NCI-H510A (cell line): ENCODE measurements at places on chromosomes 2 and 18.

DNA sequence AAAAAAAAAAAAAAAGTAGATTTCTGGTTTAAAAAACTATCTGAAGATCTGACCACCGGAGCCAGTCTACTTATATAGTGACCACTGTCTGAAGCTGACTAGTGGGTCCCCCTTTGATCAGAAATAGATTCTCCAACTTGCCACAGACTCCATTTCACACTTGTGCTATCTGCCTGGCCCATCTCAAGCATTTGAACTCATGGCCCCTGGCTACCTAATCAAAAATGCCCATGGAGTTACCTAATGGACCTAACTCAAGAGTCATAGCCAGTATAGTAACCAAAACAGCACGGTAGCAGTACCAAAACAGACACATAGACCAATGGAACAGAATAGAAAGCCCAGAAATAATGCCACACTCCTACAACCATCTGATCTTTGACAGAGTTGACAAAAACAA lies 17.0 kb upstream of the ATL2 start:
- DNase-seq: no peak

DNA sequence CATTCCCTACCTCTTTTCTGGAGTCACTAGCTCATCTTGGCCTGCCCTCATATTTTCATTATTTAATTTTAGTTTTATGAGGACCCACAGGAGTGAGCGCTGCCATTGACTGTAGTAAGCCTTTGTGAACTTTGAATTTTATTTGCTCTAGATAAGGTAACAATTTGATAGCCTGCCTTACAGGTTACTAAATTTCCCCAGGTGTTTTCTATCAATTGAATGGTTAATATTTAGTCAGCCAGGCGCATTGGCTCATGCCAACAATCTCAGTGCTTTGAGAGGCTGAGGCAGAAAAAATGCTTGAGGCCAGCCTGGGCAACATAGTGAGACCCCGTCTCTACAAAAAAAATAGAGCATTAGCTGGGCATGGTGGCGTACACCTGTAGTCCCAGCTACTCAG lies 50.2 kb downstream of the DAW1 start:
- DNase-seq: no peak

GRCh38 chr18:41170346-41170745 lies 784.7 kb upstream of the PIK3C3 start:
- DNase-seq: no peak

DNA sequence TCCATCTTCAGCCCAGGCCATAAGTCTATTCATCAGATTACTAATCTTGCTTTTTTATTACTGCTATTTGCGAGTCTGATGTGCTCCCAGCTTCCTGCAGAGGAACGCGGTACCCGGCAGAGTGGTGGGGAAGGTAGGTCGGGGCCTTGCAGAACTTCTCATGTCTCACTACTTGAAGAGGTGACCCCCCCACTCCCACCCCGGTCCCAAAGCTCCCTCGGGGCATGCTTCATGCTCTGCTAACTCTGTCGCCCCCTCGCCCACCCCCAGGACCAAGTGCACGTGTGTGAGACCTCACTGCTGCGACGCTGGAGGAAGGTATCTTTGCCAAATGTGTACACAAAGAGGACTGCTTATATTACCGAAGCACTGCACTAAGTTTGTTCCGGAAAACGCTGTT lies 129.4 kb upstream of the RAB12 start:
- no peak for DNase-seq
